AML-193 (cell line): ENCODE measurements at places on chromosomes 6 and 20.

DNA sequence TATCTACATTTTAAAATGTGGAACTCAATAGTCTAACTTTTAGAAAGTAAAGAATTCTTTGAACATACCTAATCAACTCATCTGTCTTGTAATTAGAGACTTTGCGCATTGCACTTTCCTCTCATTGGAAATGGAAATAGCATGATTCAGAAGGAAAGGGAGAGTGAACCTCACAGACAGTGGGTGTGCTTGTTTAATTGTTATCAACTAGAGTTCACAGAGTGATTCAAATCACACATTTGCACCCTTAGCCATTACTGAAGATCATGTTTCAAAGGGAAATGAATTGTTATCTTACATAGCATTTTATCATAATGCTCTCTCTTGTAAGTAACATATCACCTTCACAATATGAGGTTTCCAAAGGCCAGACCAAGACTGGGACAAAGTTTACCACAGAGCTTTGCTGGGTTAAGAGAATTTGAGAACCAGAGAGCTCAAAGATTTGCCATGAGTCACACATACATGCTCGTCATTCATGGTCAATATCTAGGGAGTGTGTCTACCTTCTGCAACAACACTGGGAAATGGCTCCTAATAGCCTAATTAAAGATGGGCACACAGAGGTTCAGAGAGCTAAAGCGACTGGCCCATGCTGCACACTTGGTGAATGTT, 21.5 kb downstream of the GSTA3 start:
- no peak for DNase-seq

DNA sequence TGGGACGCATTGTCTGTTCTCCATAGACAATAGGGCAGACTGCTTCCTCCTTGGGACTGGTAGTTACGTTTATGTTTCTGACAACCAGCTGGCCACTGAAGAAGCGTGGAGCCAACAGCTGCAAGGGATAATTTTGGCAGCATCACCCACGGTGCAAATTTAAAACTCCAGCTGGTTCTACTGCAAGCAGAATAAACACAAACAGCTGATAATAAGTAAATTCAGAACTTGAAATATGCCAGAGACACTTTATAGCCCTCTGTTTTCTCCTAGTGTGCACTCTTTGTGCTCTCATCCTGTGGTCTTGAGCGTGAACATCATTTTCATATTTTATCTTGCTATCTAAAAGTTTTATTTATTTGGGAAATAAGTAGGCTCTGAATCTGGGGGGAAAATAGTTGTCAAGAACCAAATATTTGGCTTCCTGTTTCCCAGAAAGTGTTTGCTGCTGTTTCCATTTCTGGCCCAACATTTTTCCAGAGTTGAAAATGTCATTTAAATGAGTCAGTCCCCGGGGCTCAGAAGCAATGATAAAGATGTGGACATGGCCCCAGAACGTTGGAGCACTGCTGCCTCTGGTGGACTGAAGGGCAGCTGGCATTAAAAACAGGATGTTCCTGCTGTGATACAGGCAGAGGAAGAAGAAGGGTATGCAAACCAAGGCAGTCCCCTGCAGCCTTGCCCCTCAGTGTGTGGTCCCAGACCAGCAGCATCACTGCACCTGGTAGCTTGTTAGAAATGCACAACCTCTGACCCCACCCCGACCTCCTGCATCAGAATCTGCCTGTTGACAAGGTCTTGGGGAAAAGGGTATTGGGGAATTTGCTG, 12.5 kb upstream of the THBD start:
- DNase-seq, result peak; percentile 45

GRCh38 chr6:126067073-126067472, 80.7 kb downstream of the TRMT11 start:
- no peak for DNase-seq

GRCh38 chr20:18717062-18717461, 96.5 kb upstream of the SCP2D1 start:
- DNase-seq, result no peak

DNA sequence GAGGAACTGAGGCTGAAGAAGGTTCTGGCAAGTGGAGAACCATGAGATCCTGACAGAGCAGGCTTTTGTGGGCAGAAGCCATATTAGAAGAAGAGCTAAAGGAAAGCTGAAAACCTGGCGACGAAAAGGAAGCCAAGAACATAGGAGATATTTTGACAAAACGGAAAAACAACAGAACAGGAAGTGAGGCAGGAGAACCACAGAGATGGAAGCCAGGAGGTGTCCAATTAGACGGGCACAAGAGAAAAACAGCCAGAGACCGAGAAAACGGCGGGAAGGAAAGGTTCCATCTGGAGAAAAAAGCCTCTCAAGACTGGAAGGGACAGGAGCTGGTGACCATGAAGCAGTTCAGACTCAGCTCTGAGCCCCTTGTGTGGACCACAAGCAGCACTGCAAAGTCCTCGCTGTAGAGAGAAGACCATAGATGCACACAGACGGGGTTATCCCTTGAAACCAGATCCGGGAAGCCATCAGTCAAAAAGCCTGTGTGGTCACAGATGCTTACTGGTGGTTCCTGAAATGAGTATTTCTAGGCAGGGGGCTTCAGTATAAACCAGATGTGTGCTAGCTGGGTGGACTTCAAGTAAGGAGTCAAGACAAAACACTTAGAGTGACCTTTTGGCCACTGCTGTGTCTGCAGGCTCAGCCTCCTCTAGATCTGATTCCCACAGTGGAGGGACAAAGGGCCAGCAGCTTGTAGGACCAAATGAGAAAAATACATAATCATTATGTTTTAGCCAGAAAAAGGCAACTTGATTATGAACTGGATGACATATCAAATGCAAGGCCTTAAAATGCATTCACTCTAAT, 30.7 kb downstream of the SSR1 start:
- no peak for DNase-seq

GRCh38 chr6:42984001-42984923, at the start of gene PPP2R5D:
TSS of gene PPP2R5D (plus strand) at chr6:42984570. CDS start at chr6:42984678, 108 bp downstream.
- DNase-seq, result peak; percentile 100

DNA sequence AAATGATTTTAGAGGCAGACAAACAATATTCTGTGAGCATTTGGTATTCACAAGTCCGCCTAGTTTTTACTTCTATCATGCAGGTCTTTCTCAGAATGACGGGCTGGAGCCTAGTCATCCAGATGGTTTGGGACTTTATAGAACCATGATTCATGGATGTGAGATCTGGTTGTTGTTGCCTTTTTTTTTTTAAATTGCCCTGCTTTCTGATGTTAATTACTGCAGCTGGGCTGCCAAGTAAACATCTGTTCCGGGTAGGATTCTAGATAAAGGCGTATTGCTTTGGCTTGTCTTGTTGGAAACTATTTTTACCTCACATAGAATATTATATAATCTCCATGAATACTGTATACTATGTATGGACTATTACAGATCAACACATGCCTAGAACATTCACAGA, 58.1 kb downstream of the RNF217 start:
- DNase-seq, result no peak

DNA sequence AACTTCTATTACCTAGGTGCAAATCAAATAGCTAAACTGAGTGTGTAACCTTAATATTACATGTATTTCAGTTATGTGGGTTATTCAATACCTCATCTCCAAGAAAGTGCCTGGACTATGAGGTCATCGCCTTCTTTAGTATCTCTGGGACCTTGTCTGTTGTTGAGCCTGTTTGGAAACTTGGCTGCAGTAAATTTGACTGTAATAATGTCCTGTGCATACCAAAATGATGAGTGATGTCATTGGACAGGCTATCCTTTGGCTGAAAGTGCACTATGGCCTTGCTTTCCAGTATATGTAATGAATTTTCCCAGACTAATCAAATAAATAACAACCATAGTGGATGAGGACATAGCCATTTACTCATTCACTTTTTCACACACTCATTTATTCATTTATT, 455.1 kb downstream of the ADGRB3 start:
- DNase-seq, result no peak

DNA sequence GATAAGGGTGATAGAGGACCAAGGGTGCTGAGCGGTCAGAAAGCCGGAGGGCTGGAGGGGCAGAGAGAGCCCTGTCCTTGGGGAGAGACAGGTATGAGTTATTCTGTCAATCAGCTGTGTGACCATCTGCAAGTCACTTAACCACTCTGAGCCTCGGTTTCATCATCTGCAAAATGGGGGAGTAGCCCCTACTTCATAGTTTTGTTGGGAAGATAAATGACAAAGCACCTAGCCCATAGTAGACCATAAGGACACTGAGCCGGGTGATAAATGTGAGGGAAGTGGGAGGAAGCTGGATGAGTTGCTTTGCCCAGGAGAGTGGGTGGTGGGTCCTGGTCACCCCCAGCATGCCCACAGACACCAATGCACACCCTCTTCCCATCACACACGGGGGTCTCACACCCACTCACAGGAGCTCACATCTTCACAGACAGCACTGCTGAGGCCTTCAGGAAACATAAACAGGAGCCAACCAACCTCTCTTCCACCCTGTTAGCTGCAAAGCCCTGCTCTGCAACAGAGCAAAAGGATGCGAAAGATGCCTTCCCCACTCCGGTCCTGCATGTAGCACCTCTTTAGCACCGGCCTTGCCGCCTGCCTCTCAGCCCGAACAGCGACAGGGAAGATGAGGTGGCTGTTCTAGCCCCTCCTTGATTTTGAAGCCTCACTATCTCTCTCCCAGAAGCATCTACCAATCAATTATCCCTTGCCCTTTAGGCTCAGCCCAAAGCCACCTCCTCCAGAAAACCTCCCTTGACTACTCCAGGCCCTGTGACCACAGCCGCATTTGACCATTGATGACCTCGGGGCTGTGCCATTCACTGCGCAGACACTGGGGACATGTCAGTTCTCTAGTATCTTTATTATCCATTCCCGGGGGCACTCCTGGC, 18.9 kb downstream of the SPDEF start:
- DNase-seq, result no peak

DNA sequence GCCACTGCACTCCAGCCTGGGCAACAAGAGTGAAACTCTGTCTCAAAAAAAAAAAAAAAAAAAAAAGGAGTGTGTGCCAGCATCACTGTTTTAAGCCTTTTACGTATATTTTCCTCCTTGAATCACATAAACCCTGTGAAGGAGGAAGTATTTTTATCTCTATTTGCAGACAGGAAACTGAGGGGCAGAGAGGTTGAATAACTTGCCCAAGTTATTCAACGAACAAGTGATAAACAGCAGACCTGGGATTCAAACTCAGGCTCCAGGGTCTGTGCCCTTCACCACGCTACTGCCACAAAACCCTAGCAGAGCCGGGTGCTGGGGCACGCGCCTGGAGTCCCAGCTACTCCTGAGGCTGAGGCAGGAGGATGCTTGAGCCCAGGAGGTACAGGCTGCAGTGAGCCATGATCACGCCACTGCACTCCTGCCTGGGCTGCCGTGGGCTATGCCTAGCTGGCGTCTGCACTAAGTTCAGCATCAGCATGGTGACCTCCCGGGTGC, 9.4 kb upstream of the AVP start:
- peak; percentile 70 for DNase-seq

DNA sequence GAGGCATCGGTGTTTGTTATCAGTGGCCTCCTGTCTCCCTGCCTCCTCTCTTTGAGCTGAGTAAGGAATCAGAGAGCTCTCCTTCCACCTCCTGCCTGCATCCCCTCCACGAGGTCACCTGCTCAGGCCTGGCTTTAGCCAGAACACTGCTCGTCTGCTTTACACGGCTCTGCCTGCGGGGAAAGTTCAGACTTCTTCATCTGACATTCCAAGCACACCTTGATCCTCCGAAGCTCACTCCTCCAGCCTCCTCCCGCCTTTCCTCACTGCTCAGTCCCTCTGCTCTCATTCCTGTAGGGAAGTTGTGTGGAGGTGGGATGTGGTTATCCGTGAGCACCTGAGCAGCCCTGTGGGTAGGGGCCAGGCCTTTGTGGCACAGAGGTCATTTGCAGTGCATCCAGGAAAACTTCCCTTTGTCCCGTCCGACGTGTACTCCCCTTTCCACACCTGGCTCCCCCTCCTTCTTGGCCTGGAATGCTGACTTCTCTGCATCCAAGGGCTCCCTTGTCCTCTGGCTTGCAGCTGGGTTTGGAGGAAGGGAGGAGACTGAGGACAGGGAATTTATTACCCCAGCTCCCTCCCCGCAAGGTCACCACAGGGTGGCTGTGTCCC, 12.8 kb upstream of the CCDC167 start:
- no peak for DNase-seq

DNA sequence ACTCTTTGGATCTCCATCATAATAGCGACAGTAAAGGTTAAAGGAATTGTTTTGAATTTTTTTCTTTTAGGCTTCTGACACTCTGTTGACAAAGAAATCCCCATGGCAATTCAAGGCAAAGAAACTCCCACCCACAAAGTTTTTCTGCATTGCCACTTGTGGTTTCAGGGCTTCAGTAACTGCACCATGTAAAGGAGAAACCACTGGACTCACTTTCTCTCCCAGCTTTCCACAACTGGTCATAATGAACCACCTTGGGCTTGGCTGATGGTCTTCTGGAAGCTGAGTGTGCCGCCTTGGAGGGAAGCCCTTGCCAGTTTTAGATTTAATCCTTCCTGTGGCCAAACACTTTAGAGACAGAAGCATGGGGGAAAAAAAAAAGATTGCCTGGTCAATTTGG, 163.1 kb downstream of the ISM1 start:
- no peak for DNase-seq

- DNase-seq, result no peak
Observed at GRCh38 chr6:144284478-144284782, 705 bp upstream of the UTRN start.

DNA sequence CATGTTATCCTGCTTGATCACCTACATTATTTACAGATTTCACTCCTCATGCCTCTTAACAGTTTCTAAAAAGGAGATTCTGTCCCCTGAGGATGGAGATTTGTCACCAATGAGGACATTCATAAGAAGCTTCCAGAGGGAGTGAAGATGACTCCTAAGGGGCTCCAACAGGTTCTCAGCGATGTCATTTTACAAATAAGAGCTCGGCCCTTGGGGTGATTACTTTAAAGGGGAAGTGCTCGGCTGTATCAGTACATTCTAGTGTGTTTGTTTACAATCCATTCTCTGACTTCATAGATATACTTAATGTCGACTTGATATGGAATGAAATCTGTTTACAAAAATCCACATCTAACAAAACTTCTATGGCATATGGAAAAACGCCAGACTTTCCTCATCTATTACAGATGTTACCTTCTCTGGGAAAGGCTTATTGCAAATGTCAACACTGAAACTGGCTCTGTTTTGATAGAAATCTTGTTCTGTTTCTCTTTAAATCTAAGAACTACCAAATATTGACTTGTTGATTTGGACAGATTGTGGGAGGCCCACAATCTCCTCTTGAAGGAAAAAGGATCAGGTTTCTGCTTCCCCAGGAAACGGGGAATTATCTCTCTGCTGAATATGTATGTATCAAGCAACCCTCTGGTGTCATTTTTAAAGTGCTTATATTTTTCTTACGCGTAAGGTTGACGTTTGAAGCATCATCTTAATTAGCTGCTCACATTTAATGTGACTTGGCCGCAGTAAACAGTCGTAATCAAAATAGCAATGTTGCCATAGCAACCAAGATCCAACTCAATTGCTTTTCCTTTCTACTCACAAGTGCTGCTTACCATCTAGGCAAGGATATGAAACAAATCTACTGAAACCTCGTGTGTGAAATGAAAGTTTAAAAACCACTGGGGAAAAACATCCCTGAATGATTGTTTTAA, 95.7 kb downstream of the SHLD1 start:
- no peak for DNase-seq

GRCh38 chr6:88119769-88120168, 46.4 kb downstream of the CNR1 start:
- peak; percentile 10 for DNase-seq
